ENCODE measurements at places on chromosomes 4 and X.
A peak's percentile ranks its signal among the peaks of the same experiment; 100 is the strongest.

GRCh38 chr4:28469886-28470285 lies 1609.2 kb downstream of the STIM2 start:
- peak; percentile 71 for DNase-seq

DNA sequence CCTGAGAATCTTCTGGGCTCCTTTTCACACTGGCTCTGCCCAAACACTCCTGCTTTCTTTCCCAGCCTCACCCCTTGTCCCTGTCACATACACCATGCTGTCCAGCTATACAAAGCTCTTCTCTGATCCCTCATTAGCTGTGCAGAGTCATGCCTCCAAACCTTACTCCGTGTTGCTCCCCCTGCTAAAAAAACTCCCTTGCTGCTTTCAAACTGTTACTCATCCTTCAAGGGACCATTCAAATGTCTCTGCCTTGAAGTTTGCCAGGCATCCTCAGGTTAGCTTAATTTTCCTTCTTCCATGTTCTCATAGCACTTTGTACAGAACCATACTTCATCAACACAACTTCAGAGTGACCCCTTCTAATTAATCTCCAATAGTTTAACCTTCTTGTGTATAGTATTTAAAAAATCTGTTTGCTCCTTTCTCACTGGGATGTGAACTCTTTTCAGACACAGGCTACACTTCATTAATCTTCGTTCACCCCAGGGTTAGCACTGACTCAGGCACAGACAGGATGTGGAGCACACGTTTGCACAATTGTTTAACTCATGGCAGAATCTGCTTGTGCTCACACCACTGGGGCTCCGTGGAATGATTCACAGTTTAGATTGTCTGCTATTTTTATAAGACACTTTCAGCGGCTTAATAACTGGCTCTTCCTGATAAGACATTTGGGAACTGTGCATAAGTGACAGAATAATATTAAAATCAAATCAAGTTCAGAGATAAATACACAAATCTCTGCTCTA lies 21.4 kb upstream of the SEL1L3 start:
- DNase-seq = peak; percentile 43

GRCh38 chr4:138401334-138401733 lies 159.2 kb upstream of the SLC7A11 start:
- no peak for DNase-seq

- DNase-seq = no peak
Measured at GRCh38 chr4:93289831-93290230, 538.7 kb upstream of the ATOH1 start.

DNA sequence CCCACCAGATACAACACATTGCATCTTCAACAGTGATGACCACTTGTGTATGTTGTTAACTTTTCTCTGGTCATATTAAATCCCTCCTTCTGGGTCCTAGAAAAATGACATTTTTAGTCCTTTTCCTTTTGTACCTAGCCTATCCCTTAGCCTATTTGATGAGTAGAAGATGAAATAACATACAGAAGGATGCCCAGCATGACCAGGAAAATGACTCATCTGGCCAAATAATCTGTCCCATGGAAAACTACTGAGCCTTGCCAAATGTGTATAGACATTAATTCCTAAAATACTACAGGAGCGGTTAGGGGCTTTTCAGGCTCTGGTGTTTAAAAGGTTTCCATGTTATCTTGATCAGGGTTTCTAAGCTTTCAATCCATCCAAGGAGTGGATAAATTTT lies 129.0 kb upstream of the KCNIP4 start:
- DNase-seq = no peak

DNA sequence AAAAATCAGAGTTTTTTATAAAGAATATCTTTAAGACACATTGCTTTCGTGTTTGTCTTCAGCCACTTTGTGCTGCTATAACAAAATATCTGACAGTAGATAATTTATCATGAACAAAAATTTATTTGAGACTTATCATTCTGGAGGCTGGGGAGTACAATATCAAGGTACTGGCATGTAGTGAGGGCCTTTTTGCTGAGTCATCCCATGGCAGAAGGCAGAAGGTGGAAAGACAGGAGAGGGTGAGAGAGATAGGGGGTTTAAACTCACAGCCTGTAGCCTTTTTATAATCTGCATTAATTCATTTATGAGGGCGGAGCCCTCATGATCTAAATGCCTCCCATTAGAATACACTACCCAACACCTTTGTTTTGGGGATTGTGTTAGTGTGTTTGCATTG lies 431.2 kb upstream of the FAM47C start:
- no peak for DNase-seq

DNA sequence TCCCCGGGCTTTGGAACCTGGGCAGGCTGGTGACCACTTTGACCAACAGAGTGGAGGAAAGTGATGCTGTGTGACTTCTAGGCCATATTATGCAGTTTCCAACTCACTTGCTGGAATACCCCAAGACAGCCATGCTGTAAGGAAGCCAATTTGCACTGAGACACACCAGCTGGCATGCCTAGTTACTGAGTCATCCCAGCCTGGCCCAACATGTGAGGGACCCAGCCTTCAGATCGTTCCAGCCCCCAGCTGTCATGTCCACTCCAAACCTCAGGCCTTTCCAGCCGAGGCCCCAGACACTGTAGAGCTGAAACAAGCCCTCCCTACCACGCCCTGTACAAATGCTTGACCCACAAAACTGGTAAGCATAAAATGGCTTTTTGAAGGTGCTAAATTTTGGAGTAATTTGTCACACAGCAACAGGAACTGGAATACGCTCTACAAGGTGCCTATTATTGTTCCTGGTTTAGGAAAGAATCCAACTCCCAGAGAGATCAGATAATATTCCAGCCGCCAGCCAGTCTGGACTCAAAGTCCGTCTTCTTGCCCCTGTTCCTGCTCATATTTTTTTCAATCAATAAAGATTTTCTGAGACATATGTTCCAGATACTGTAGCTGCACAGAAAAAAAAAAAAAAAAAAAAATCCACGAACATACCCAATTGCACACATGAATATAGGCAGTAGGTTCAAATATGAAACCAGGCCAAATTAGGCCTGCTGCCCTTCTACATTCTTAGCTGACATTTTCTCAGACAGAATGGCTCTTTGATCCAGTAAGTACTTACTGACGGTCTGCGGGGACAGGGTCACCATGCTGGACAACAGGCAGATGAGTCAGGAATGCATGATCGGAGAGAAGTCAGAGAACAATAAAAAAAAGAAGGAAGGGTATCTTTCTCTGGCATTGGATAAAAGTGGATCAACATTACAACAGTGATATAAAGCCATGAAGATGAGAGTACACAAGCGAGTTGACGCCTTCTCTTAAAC lies 35.1 kb downstream of the SH3KBP1 start:
- DNase-seq = no peak

DNA sequence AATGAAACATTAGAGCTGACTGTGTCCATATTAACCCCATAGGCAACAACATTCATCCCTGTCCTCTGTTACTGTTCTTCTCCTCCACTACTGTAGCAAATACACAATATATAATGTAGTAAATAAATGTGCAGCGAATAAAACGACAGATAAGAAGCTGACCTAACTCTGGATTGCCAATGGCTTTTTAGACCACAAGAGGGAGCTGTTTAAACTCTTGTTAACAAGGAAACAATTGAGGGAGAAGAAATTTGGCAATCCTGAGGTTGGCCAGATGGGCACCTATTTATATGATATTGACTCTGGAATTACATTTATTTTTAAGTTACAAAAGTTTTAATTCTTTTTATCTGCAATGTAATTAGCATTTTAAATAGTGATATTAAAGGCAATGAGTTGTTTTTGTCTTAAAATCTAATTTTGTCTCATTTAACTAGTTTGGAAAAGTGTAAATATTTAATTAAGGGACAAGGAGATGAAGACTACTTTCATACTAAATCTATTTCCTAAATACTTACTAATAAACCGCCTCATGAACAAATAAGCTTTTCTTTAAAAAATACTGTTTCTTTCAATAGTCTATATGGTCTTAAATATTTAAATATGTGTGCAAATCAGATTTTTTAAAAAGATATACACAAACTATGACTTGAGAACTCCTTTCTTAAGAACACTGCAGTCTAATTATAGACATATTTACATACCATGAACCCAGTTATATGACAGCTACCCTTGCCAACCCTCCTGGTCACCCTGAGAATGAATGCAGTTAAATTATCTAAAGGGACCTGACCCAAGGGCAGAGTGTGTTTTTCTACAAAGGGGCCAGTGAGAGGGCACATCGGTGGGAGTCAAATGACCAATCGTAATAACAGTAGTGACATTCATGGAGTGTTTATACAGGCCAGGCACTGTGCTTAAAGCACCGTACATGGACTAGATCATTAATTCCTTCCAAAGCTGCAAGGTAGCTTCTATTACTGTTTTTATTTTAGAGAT lies 52.9 kb upstream of the HPF1 start:
- peak; percentile 72 for DNase-seq

DNA sequence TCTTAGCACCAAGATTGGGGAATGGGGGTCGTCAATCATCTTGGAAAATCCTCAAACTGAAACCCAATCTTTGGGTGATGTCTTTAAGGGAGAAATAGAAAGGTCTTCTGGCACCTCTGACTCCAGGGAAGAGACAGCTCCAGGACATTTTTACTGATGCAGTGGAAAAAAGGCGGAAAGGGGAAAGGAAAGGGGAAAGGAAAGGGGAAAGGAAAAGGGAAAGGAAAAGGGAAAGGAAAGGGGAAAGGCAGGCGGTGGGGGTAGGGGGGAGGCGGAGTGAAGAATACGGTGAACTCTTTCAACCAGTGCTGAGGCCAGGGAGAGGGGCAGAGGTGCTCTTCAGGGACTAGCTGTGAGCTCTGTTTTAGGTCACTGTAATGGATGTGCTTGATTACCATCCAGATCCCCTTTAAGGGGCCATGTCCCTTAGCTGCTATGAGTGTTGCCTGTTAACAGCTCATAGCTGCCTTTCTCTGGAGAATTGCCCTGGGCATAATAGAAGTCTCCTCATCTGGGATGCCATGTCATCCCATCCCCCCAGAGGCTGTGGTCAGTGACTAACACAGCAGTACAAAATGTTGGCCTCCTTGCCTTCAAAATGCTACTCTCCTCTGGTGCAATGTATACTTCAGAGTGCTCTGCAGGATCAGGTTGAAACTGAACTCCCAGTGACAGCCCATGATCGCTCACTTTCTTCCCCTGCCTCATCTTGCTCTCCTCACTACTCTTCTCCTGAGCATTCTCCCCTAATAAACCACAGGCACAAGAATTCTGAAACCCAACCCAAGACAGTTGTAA lies 92.4 kb upstream of the AP1S2 start:
- DNase-seq = peak; percentile 78

GRCh38 chrX:19798423-19798822 lies 89.0 kb downstream of the SH3KBP1 start:
- DNase-seq = no peak

- DNase-seq = no peak
Measured at GRCh38 chr4:80767944-80768343, 262.6 kb upstream of the BMP3 start.

GRCh38 chr4:96352051-96352517 lies 512.2 kb downstream of the PDHA2 start:
- peak; percentile 11 for DNase-seq

GRCh38 chr4:101328063-101328602 lies 19.2 kb downstream of the PPP3CA start:
- no peak for DNase-seq

DNA sequence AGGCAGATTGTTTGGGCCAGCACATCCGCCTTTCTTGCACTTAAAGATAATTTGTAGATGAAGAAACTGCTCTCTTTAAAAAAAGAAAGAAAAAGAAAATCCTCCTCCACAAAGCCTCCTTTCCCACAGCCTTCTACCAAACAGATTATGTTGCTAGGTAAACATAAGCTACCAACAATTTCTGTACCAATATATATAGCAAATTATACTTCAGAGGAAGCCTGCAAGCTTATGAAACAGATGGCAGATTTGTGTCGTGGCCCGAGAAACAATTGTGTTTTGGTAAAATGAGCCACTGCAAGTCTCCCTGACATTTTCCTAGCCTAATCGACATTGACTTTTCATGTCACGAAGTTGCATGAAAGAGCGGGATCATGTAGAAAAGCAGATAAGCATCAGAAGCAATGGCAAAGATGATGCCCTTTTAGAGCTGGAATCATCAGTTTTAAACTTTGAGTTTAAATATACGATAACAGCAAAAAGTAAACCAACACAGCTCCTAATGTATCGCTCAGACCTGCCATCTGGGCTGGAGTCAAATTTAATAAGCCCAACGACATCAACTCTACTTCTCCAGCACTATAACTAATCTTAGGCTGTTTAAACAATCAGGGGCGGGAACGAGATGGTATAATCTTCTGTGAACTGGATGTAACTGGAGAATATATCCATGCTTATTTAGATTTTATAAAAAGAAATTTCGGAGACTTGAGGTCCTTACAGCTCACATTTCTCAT lies 94.9 kb upstream of the PLAC1 start:
- DNase-seq = no peak

- DNase-seq = no peak
Measured at GRCh38 chr4:77578145-77578544, 27.5 kb upstream of the CXCL13 start.

- DNase-seq = no peak
Measured at GRCh38 chr4:111475666-111476065, 669.6 kb upstream of the FAM241A start.

GRCh38 chr4:156298230-156298629 lies 344.6 kb upstream of the CTSO start:
- peak; percentile 95 for DNase-seq

Measured in stromal cell of bone marrow (primary cell).